Progenitor cell of endocrine pancreas (in vitro differentiated cells): ENCODE measurements at places on chromosomes 4 and X. TPM values are rescaled to one million over a fixed set of nuclear protein-coding genes. Genes with fewer than 3 reads are reported as not detected.

- H3K36me3 ChIP-seq: no peaks in the 10 kb centered on the region
- no peaks in the 10 kb centered on the region for H3K27me3 ChIP-seq
- H3K27ac ChIP-seq: no peak overlapping the region
- H3K4me3 ChIP-seq: no peak overlapping the region
These were observed 53.6 kb downstream of the CORIN start for GRCh38 chr4:47784222-47784621.

Gene CD38
- total RNA-seq: not detected in 2 replicates

- no peaks in the 10 kb centered on the region for H3K4me1 ChIP-seq
- no peaks in the 10 kb centered on the region for H3K36me3 ChIP-seq
- no peaks in the 10 kb centered on the region for H3K27me3 ChIP-seq
These were observed 7.2 kb downstream of the P2RY8 start for GRCh38 chrX:1529756-1530155.

Gene TBC1D8B
- total RNA-seq: 6.6 and 6.8 TPM in 2 replicates

Gene RNF175
- 1.7 and 1.9 TPM in 2 replicates for total RNA-seq

DNA sequence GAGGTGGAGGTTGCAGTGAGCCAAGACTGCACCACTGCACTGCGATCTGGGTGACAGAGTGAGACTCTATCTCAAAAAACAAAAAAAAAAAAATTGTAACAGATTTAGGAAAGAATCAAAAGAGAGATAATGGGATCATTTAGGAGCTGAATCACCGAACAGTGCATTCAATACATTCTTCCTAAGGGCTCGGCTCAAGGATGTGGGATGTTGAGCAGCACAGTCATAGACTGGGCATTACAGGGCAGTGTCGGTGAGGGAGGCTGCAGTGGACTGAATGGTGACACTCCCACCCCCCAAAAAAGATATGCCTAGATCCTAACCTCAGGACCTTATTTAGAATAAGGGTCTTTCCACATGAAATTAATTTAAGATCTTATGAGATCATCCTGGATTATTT is 70.0 kb downstream of the EVC2 start:
- H3K36me3 ChIP-seq: peaks cover 23% of the 10 kb centered on the region
- no peak for DNase-seq
- H3K27ac ChIP-seq: no peak overlapping the region
- H3K4me1 ChIP-seq: no peaks in the 10 kb centered on the region

Gene TBX22
- 0.27 and 0.46 TPM in 2 replicates for total RNA-seq

DNA sequence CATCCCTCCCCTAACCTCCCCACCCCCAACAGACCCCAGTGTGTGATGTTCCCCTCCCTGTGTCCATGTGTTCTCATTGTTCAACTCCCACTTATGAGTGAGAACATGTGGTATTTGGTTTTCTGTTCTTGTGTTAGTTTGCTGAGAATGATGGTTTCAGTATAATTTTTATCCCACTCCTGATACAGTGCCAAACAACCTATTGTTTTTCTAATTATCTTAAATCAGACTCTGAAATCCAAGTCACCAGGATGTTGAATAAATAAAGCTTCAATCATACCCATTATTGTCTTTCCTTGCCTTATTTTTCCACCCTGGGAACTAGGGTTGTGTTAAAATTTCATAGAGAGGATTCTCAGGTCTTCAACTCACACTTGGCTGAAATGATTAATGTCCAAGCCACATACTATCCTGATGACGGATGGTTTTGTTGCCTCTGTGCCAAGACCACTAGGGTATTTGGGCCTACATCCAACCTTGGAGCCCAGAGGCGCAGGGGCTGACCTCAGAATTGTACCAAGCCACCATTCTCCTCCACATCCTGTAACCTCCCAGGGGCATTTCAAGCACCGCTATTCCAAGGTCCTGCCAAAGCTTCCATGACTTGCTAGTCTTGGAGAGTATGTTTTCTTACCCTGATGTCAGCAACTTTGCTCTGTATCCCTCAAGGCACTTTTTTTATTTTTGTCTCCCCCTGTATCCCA is 332.4 kb downstream of the ARHGAP24 start:
- no peak overlapping the region for H3K27ac ChIP-seq
- H3K36me3 ChIP-seq: no peaks in the 10 kb centered on the region
- H3K27me3 ChIP-seq: no peaks in the 10 kb centered on the region
- DNase-seq: no peak
- H3K4me1 ChIP-seq: peaks cover 4% of the 10 kb centered on the region

GRCh38 chr4:128908735-128909134 is 99.2 kb downstream of the JADE1 start:
- no peaks in the 10 kb centered on the region for H3K4me1 ChIP-seq
- no peak overlapping the region for H3K4me3 ChIP-seq
- H3K27ac ChIP-seq: no peak overlapping the region
- DNase-seq: no peak
- H3K27me3 ChIP-seq: no peaks in the 10 kb centered on the region

- H3K27me3 ChIP-seq: peaks cover 12% of the 10 kb centered on the region
- no peak for DNase-seq
- H3K27ac ChIP-seq: no peak overlapping the region
These were observed 23.1 kb upstream of the KLHL8 start for GRCh38 chr4:87243426-87244053.

- peaks cover 63% of the 10 kb centered on the region for H3K27me3 ChIP-seq
- peaks cover 14% of the 10 kb centered on the region for H3K4me1 ChIP-seq
- peak within 1 kb of the TSS; percentile 79 for H3K4me3 ChIP-seq
- peaks cover 1% of the 10 kb centered on the region for H3K36me3 ChIP-seq
- H3K27ac ChIP-seq: peak within 1 kb of the TSS; percentile 60
- DNase-seq: peak; percentile 53
These were observed at the start of gene ARSJ for GRCh38 chr4:113979148-113979904. Gene ARSJ, minus strand, starts transcription at chr4:113979647. Its CDS starts 813 bp downstream, at chr4:113978834.
